ENCODE measurements at places on chromosomes 7 and 10.
A peak's percentile ranks its signal among the peaks of the same experiment; 100 is the strongest.

GRCh38 chr7:132243463-132243862, 332.8 kb downstream of the PLXNA4 start:
- no peak for DNase-seq

GRCh38 chr7:71017602-71018001, 114.3 kb upstream of the GALNT17 start:
- no peak for DNase-seq

DNA sequence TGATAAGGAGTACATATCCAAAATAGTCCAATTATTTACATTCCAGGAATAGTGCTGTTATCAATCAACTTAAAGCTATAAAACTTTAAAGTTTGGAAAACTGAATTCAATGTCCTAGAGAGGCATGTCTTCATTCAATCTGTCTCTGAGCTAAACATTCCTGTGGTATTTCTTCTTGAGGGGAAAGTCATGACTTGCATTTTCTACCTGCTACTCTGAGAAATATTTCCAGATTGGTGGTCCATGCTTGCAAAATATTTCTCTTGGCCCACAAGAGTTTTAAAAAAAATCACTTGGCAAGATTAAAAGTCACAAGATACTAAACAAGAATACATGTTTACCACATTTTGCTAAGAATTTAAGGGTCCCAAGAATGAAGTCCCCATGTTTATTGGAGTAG, 63.6 kb upstream of the HGF start:
- DNase-seq: no peak

DNA sequence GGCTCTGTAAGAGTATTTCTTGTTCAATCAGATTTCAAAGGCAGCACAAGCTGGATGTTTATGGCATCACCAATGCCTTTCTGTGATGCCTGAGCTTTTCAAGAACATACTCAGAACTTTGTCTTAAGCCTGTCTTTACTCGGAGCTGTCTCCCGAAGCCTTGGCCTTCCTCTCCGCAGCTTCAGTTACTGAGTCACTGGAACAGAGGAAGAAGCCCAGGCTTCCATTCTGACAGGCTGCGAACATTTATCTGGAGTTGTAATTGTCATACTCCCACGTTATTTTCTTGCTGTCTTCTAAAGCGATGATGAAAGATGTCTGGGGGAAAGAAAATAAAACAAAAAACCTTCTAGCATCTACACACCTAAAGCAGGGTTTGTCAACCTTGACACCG, 43.9 kb downstream of the GRK5 start:
- DNase-seq: no peak

GRCh38 chr10:46020344-46020657, 10.1 kb downstream of the NCOA4 start:
- no peak for DNase-seq

DNA sequence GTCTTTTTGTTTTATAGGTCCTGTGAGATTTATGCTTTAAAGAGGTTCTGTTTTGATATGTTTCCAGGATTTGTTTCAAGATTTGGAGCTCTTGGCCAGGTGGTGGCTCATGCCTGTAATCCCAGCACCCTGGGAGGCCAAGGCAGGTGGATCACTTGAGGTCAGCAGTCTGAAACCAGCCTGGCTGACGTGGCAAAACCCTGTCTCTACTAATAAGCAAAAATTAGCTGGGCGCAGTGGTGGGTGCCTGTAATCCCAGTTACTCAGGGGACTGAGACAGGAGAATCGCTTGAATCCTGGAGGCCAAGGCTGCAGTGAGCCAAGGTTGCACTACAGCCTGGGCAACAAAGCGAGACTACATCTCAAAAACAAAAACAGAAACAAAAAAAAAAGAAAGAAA, 8.3 kb upstream of the HYAL4 start:
- no peak for DNase-seq

DNA sequence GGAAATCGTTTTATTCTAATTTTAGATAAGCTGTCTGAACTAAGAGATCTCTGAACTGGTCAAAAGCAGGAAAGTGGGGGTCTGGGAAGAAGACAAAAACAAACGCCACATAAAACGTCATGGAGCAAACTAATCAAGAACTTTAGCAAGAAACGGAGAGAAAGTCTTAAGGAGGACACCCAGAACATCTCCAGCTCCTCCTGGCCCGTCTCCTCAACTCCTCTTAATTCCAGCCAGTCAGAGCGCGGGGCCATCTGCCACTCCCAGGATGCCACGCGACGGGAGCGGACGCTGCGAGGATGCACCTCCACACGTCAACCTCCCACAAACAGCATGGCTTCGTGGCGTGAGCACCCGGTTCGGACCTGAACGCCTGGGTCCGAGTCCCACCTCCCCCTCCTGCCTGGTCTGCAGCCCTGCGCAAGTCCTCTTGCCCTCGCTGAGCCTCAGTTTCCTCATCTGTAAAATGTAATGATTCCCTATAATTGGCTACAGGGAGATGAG, 598 bp downstream of the MMS19 start:
- DNase-seq: peak; percentile 82

GRCh38 chr10:25531457-25532061, 356.8 kb downstream of the GPR158 start:
- DNase-seq: no peak

- no peak for DNase-seq
Observed at GRCh38 chr7:78523930-78524329, 725.4 kb downstream of the PHTF2 start.

DNA sequence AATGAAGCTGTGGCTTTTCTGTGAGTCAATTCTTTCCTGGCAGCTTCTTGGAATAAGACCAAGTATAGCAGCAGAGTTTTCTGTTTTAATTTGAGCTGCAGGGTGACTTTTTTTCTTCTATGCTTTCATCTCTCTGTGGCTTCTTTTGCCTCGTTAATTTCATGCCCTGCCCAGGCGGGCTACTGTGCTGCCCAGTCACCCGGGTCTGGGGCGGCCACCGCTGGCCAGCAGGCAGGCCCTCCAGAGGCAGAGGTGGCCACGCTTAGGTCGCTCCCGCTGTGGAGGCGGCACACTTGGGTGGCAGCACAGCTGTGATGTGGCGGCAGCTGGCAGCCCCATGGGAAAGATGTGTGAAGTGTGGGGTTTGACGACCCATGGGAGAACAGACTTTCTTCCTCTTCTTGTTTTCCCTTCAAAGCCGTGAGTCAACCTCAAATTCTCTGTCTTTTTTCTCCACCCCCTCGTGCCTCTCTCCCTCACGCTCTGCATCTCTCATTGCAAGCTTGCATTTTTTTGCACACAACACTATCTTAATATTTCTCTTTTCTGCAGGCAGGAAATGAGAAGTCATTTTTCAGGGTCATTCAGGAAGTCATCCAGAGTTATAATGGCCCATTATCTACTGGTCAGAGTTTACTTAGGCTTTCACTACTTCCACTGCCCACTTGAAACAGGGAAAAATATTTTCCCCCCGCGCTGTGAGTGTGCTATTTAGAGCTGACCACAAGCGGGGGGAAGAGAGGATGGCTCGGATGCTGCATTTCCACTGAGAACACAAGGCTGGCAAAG, 67.8 kb downstream of the EGFR start:
- no peak for DNase-seq

DNA sequence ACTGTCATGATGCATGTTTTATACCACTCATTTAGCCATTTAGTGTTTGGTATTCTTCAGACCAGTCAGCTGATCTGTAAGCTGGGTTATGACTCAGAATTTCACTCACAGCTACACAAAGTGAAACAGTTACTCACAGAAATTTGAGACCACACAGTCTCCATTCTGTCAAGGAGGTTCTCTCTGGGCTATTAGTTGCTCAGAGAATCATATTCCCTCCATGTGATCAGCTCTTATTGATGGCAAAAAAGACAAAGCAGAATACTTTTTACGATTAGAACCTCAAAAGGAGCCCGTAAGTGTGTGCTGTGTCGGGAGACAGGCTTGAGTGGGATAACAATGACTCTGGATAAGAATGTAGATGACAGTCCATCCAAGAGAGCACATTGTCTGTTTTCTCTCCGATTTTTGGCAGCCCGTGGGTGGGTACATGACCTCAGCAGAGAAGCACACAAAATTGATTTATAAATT, 277.6 kb upstream of the SORCS1 start:
- DNase-seq: no peak

GRCh38 chr7:25031432-25031831, 51.5 kb upstream of the OSBPL3 start:
- DNase-seq: no peak

GRCh38 chr7:15921576-15921975, 235.1 kb upstream of the MEOX2 start:
- no peak for DNase-seq

- DNase-seq: no peak
Observed at GRCh38 chr7:12174931-12175330, 36.2 kb upstream of the TMEM106B start.

GRCh38 chr10:17348501-17349349, 105.7 kb downstream of the ST8SIA6 start:
- DNase-seq: no peak

DNA sequence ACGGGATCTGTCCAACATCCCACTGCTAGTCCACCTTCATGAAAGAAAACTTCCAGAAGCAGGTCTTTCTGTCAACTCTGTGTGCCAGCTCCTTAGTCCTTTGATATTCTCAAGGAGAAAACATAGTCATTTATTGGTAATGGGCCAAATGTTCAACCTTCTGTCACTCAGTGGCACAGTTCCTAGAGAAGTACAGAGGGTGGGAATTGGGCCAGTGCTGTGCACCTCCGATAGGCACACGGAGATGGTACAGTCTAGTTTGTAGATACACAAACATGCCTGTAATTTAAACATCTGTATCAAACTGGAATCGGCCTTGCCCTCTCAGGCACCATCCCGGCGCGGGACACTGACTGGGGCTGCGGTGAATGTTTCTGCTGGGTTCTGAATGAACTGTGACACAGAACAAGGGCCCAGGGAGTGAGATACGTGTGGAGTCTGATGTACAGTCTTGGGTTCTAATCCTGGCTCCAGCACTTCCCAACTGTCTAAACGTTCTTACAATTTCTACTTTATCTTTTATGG, 213.9 kb upstream of the SHH start:
- no peak for DNase-seq

- no peak for DNase-seq
Observed at GRCh38 chr10:50419756-50420155, 168.4 kb upstream of the ASAH2 start.

- DNase-seq: no peak
Observed at GRCh38 chr10:131996466-131997365, 15.0 kb upstream of the BNIP3 start.

DNA sequence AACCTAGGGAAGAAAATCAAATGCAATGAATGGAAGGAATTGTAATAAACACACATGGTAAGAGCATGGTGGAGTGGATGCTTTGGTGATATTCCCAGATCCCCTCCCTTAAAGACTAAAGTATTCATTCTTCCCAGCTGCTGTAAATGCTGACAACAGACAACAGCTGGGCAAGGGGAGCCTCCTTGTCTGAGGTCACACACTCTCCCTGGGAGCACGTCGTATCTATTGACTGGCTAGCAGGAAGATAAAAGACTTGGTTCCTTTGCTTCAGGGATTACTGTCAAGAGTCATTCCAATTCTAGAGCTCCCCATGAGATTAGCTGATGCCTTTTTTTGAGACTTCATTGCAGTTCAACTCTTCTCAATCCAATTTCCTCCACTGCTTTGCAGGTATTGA, 443.5 kb upstream of the ETV1 start:
- no peak for DNase-seq

DNA sequence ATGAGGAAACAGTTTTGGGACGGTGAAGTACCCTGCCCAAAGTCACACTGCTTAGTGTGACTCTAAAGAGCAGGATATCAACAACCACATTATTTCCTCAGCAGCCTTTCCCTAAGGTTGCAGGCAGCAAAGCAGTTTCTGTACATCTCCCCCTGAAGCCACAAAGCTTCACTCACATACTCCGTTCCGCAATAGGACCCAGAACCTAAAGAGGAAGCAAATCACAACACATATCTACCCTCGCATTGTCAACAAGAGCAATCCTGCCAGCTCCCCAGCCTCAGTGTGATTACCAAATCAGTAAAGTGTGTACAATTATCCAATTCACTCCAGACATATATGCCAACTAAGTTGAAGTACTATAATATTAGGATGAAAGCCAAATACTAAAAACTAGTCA, 30.8 kb downstream of the VAX1 start:
- DNase-seq: no peak

DNA sequence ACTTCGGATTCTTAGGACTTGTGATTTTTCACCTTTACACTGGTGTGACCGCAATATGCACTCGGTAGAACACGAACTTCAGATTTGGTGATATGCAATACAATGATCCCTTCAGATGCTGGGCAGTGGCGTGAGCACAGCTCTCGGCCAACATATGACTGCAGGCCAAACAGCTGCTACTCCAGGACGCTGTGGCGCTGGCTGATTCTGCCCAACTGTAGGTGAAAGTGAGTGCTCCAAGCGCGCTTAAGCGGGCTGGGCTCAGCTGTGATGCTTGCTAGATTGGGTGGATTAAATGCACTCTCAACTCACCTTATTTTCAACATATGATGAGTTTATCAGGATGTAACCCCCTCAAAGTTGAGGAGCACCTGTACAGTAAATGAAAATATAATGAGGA, 137.6 kb upstream of the RET start:
- DNase-seq: peak; percentile 30

DNA sequence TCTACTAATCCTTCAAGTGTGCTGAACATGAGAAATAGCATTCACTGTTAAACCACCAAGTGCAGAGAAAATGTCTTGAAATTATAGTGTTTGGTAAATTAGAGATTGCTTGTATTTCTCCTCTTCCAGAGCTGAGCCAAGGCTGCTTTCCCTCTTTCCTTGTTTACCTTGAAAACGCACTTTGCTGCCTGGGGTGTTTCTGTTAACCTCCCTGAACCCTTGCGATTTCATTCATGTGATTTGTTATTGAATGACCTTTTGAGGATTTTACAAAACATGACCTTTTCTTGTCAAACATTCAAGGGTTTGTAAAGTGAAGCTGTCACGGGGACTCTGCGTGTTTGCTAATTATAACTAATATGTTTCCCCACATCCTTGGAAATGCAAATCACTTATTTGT, 169.4 kb downstream of the LRMDA start:
- DNase-seq: no peak

- no peak for DNase-seq
Observed at GRCh38 chr7:114356133-114356532, 58.5 kb upstream of the FOXP2 start.

DNA sequence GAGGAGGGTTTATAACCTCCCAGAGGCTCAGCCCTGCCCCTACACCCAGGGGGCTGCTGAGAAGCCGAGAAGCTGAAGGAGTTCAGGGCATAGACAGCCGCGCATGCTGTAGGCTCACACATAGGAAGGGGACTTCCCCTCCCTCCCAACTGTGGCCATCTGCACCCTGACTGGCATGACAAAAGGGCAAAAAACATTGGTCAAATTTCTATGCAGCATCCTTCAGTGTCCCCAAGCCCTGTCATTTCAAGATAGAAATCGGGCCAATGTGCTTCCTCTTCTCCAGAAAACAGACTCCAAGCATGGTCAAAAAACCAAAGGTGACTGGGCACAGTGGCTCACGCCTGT, 55.9 kb upstream of the MYL10 start:
- DNase-seq: no peak

- DNase-seq: peak; percentile 58
Observed at GRCh38 chr7:786472-787255, 45.6 kb upstream of the SUN1 start.

- DNase-seq: no peak
Observed at GRCh38 chr7:7761340-7761973, 43.0 kb upstream of the RPA3 start.

All from SK-N-DZ (cell line).